ENCODE measurements at places on chromosomes 11 and 22.

GRCh38 chr11:118415739-118416068, 14.3 kb downstream of the ATP5MG start:
- no peak for DNase-seq

DNA sequence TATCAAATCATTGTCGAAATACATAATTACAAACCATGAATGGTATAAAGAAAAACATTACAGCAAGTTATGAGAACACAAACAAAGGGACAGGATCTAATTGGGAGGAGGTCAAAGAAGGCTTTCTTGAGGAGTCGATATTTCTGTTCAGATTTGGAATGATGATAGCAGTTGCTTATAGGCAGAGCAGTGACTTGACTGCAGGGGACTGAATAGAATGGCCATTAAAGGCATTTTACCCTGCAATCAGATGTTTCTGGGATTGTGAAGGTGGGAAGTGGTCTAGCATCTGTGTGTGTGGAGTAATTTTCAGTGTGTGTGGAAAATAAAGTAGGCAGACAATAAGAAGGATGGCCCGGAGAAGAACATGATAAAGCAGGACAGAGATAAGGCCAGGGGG, 41.0 kb downstream of the BLID start:
- no peak for DNase-seq

- DNase-seq = no peak
Measured at GRCh38 chr11:32886180-32886579, 6.4 kb upstream of the QSER1 start.

DNA sequence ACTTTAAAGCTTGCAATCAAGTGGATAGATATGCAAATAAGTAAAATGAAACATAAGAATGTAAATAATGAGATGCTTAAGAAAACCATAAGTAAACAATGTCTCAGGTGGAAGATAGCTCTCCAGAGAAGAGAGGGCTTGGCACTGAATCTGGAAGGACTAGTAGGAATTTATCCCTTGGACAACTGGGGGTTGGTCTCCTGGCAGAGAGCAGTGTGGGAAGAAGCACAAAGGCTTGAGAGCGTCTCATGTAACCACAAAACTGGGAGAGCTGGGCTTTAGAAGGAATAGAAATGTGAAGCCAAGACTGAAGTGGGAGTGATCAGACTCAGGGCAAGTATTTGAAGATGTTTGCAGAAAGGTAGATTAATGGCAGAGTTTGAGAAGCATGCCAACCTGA, 31.3 kb downstream of the CARD18 start:
- no peak for DNase-seq

DNA sequence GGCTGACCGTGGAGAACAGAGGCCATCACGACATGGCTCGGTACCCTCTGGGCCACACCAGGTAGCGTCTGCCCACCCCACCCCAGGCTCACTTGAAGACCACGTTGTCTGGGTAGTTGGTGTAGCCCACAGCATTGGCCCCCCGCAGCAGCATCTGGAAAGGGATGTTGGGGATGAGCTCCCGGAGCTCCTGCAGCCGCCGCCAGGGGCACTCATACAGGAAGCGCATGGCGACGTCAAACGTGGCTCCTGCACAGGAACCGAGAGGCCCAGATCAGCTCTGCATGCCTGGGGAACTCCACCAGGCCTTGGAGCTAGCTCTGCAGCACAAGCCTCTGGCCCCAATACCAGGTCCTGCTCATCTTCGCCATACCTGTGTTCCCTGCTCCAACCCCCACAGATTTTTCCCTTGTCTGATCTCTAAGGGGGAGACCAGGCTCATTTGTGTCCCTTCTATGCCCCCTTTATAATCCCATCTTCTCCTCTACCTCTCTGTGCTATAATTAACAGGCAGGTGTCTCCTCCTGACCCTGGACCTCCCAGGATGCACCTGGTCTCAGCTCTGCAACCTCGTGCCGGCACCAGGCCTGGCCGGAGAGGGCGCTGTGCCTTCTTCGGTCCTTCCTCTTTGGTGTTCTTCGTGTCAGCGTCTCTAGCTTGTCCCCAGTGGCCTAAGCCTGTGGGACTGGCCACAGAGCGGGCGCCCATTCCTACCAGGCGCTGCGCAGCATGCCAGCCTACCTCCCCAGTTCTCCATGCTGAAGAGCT, 5.0 kb upstream of the LRFN4 start:
- no peak for DNase-seq

DNA sequence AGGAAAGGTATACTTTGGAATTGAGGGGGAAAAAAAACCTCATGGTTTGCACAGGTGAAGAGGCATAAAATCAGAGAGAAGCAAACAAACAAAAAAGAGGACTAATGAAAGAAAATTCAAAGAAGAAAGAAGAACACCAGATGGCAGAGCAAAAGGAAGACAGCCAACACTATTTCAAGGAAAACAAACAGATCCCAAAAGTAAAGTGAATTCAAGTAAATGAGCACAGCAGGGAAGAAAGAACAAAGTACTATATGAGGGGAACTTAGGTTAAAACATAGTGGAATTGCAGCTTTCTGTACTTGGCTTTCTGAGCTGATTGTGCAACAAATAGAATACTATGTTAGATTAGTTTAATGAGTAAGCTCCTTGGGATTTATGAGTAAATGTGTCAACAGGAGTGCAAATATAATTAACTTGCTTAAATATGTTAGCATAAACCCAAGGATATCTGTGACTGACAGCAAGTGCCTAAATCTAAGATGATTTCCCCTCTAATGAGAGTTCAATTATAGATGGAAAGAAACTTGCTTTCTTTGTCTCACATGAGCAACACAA, 404.6 kb upstream of the CNTN5 start:
- DNase-seq = no peak

GRCh38 chr11:111476366-111476765, 35.8 kb downstream of the BTG4 start:
- DNase-seq = no peak

GRCh38 chr11:83159902-83160865, 3.3 kb downstream of the PCF11 start:
- DNase-seq = no peak

- no peak for DNase-seq
Measured at GRCh38 chr11:73157101-73158010, 15.2 kb upstream of the FCHSD2 start.

DNA sequence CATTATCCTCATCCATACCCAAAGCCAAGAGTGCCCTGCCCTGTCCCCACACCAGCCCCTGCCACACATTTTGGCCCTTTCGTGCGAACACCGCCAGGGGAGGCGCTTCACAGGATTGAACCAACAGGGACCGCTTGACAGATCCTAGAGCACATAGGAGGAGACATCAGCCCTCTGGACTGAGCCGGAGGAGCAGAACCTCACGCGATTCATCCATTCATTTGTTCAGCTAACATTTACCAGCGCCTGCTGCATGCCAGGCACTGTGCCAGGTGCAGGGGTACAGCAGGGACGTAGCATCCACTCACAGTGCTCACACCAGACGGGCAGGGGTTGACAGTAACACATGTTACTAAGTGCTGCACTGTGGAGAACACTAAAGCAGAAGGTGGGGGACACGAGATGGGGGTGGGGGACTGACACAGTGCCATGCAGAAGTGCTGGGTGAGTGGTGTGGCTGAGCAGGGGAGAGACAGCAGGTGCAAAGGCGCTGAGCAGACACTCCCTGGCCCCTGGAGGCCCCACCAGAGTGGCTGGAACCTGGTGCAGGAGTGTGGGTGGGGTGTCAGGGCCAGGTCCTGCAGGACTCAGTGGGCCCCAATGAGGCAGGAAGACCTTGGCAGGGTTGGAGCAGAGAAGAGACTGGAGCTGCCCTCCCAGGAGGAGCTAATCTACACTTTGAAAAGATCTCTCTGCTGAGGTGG, 3.4 kb downstream of the GNAZ start:
- no peak for DNase-seq

DNA sequence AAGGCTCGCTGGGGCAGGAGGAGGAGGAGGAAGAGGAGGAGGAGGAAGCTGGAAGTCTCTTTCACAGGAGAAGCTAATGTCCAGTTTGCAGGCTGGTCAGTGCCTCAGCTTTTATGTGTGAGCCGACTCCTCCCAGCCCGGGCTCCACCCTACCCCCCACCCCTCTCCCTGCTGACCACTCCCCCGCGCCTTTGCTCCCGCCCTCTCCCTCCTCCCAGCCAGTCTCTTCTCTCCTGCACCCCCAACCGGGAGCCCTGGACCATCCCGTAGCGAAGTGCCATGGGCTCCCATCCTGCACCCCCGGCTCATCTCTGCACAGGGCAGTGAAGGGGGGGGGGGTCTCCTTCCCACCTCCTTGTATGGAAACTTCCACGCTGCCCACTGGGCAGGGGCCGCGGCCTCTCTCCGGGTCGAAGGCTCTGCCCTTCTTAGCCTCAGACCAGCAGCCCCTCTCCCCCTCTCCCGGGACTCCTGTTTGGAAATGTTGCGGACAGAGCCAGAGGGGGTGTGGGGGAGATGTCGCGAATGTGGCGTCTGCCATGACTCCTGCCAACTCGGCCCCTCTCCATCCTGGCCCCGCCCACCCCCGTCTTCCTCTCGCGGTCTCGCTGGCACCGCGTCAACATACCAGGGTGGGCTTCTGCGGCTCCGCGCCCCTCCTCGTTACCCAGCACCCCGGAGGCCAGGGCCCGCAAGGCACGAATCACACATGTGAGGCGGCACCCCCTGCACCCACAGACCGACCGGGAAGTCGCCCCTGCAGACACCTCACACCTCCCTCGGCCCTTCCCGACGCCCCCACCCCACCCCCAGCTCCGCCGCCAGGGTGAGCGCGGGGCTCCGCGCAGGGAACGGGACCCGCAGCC, 1.8 kb downstream of the IGF2 start:
- no peak for DNase-seq

GRCh38 chr11:2378527-2379210, 1.6 kb downstream of the CD81 start:
- no peak for DNase-seq

DNA sequence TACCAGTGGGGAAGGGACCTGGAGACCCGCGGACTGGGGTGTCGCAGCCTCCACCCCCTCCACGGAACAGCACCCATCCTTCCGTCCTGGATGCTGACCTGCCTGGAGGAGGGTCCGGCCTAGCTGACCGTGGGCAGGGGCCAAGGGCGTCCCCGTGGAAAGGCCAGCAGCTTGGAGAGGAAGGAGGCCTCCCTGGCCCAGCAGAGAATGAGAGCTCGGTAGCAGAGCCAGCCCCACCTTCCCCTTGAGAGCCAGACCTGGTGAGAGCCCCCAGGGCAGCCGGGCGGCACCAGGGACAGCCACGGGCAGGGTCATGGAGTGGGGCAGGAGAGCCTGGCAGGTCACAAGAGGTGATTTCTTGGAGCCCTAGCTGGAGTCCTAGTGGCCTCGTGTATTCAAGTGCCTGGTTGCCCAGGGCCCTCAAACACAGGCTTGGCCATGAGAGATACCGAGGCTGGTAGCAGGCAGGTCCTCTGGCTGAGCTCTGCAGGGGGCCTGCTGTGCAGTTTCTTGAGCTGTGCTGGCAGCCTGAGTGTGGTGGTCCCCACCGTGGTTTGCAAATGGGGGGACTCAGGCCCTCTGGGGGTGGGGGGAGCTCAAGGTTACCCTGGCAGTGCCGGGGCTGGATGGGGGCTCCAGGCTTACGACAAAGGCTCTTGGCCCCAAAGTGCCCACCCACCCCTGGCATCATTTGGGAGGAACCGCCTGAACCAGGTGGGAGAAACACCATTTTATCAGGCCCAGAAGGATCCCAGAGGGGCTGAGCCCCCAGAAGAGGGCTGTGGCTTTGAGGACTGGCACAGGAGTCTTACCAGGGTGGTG, 7.6 kb downstream of the TSPAN32 start:
- DNase-seq = no peak

DNA sequence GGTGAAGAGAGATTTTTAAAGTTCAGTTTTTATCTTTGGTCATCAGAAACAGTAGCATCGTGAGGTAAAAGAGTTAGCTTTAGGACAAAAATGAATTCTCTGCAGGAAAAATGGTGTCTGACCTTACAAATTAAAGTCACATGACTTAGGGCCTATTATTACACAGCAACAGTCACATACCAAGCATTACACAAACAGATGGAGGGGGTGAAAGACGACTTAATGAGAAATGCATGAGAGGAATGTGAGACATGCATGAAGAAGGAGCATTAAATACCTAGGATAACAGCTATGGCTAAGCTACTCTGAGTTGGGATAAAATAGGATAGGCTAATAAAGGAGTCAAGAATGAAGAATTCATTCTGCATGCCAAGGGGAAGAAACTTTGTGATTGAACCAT, 77.5 kb downstream of the BLID start:
- DNase-seq = no peak

DNA sequence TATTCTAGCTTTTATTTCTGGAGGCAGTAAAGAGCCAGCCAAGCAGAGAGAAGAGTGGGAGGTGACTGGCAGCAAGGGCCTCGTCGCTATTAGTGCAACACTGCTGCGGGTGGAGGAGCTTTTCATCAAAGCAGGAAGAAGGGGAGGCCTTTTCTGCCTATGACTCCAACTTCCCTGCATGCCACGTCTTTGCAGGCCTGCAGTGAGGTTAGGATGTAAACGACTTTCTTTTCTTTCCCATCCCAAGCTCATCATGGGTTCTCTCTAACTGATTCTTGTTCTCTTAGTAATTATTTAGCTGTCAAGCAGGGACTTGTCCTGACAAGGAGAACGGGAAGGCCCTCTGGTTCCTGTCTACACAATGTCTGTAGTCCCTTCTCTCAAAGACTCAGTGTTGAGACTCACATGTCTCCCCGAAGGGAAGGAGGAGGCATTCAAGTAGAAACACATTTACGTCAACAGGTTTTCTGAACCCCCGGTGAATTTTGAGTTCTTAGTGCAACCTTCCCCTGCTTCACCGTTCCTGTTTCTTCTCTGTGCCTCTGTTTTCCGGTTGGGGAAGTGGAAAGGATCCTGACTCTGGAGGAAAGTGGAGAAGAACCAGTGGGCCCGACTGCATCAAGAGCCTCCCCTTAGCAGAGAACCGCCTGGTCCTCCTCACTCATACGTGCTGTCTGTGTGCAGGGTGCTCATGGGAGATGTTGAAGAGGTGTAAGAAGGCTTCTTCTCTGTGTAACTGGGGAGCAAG, 56.9 kb downstream of the PACS1 start:
- DNase-seq = peak; percentile 34

DNA sequence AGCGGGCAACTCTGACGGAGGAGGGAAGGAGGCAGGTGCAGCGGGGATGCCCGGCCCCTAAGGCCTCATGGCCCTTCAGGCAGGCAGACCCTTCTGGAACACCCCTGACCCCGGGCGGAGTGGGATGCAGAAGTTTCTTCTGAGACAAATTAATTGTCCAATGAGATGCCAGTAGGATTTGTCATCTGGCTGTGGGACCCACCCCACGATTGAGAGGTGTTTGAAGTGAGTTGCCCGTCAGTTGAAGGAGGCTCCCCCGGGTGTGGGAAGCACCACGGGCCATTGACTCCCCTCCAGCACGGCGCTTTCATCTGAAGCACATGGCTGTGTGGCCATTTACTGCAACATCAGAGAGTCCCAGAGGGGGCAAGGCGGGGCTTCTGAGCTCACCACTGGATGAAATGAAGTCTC, 527.8 kb downstream of the BRD1 start:
- no peak for DNase-seq

DNA sequence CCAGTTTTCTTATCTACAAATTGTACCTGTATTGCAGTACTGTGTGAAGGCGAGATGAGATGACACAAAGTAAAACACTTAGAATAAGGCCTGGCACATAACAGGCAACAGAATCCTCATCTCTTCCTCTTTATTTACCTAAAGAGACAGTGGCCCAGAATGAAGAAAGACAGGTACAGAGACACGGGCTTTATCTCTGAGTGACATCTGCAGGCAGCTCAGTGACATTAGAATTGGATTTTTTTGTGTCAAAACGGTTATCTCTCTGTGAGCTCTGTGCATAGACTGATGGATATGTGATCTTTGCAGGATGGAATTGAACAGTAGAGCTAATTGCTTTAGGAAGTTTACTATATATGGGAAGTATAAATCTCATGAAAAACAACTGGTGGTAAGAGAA, 36.2 kb upstream of the TRPC6 start:
- DNase-seq = no peak
